ENCODE measurements at places on chromosomes 2 and 18. TPM values are rescaled to one million over a fixed set of nuclear protein-coding genes. Genes with fewer than 3 reads are reported as not detected.

The CABYR gene
- 0.41 TPM for total RNA-seq

- no peak for DNase-seq
Measured at GRCh38 chr18:857986-858385, 45.9 kb upstream of the YES1 start.

DNA sequence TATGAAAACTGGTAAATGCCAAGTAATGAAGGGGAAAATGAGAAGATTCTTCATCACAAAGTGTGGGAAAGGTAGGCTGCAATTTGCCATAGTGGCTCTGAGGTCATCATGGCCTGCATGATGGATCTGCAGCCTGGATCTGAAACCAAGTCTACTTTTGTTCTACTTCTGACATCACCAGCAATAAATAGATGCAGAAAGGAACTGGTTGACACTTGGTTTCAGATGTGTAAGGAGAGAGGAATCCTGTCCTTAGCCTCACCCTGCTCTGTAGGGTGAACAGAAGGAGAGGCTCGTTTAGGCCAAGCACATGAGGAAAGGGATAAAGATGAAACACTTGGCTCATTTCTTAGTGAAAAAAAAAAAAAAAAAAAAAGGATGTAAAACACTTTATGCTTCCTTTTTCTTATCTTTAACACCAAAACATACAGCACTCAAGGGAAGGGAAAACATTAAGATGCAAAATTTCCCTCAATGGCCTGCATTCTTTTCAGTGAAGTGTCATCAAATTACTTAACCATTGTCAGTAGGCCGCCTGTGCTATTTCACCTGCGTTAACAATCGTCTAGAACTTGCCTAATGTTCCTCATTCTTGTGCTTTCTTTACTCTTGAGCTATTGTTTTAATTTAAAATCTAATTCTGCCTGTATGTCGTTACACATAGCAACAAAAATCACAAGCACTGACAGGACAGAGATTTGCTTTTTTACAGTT is 3.9 kb downstream of the NEB start:
- no peak for DNase-seq

GRCh38 chr2:97745474-97746174 is 32.2 kb downstream of the ZAP70 start:
- no peak for DNase-seq

- DNase-seq = no peak
Measured at GRCh38 chr2:231093933-231094332, 30.9 kb downstream of the HTR2B start.

GRCh38 chr2:44360749-44361329 is 455 bp downstream of the PREPL start:
- DNase-seq = no peak

The ABCG5 gene
- total RNA-seq = not detected

The OXER1 gene
- not detected for total RNA-seq

The GKN1 gene
- total RNA-seq = not detected

The LOXHD1 gene
- not detected for total RNA-seq

DNA sequence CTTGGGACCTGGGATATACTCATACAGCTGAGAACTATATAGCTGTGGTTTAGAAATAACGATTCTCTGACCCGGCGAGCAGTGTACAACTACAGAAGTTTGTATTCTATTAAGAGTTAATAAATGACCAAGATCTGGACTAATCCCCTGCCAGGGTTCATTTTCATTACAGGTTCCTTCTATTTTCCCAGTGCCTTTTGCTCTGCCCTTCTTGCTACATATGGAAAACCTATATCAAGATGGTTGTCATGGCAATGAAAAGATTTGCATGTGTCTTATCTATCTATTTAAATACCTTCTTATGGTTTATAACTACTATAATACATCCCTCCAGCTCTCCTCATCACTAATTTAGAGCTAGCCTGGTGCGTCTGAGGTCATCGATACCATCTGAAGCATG is 965.2 kb downstream of the BCL11A start:
- DNase-seq = no peak

The SRD5A2 gene
- not detected for total RNA-seq

DNA sequence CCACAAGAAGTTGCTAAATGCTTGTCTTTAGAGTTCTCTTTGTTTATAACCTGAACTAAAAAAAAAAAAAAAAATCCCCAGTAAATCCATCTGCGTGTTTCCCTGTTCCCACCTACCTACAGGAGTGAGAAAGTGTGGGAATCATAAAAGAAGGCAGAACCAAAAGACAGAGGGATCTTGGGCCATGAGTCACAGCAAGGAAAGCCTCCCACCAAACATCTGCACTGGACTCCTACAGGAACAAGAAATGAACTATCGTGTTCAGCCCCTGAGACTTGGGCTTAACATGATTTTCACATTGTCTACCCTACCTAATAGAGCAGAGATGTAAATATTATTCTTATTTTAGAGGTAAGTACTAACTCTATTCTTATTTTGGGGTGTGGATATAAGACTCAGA is 1761.2 kb upstream of the CELF4 start:
- no peak for DNase-seq

The SMAD2 gene
- total RNA-seq = 54.3 TPM

DNA sequence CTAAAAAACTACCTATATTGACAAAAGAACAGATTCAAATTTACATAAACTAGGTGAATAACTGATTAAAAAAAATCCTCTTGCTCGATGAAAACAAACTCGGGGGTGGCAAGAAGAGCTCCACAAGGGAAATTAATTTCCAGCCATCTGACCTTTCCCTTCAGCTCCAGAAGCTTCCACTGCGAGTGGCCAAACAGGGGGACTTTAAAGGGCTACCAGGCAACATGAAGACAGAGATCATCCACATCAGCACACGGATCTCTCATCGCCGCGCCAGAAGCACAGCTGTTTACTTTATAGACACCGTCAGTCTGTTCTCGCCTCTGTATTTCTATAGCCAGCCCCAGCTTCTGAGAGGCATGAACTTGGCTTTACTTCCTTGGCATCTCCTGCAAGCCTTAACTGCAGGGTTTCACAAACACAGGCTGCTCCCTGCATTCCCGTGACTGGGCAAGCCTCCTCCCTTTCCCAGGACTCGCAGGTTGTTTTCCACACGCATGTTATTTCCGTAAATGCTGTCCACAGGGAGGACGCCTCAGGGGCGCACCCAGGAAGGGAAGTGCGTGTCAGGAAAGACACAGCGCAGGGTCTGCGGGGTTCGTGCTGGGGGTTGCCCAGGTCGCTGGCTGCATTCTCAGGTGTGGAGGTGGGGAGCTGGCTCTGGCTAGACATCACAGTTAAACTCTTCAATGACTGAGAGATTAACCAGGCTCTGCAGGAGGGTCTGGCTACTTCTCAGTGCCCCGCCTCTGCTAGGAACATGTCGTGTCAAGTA is 85.0 kb downstream of the USP40 start:
- peak; percentile 78 for DNase-seq

GRCh38 chr2:241810307-241811200 is 1.6 kb downstream of the NEU4 start:
- peak; percentile 4 for DNase-seq

- no peak for DNase-seq
Measured at GRCh38 chr2:189022053-189022481, 47.9 kb downstream of the COL3A1 start.

DNA sequence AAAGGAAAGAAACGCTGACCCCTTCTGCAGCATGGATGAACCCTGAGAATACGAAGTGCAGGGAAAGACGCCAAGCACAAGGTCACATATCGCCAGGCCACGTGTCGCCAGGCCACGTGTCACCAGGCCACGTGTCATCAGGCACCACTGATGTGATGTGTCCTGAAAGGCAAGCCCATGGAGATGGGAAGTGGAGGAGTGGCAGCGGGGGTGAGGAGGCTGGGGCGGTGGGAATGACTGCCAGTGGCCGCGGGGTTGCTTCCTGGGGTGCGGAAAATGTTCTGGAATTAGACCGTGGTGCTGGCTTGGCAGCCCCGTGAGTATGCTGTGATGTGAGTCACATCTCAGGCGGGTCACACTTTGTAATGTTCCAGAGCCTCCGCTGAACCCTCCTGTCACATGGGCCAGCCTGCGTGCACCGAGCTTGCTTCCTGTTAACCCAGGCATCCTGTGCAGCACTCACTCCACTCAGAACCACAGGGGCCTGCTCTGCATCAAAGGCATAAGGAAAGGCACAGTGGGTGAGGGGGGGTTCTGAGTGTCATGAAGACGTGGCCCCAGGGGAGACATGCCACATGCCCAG is 39.0 kb downstream of the SLC66A2 start:
- DNase-seq = peak; percentile 73

GRCh38 chr2:106339132-106339531 is 129.1 kb downstream of the RGPD3 start:
- DNase-seq = no peak

- DNase-seq = no peak
Measured at GRCh38 chr18:59631583-59632181, 65.5 kb downstream of the CCBE1 start.

DNA sequence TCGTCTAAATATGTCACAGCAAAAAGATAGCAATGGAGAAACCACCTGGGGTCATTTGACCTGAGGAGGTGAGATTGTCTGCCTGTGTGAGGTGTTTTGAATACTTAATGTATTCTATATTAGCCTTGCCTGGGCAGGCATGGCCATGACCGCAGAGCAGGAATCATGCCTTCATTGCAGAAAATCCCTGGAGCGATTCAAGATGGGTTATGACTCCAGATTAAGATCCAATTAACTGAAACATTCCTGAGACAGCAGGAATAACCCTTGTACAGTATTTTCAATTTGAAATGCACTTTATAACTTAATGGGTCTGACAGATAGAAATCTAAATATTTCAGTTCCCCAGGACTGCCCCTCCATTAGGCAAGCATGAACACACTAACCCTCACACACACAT is 227.3 kb upstream of the RAB6C start:
- no peak for DNase-seq

- DNase-seq = no peak
Measured at GRCh38 chr18:31241900-31242409, 76.0 kb upstream of the DSG1 start.

GRCh38 chr2:150863691-150864090 is 376.2 kb upstream of the RND3 start:
- DNase-seq = no peak

GRCh38 chr2:164786787-164787186 is 54.8 kb downstream of the COBLL1 start:
- DNase-seq = no peak

DNA sequence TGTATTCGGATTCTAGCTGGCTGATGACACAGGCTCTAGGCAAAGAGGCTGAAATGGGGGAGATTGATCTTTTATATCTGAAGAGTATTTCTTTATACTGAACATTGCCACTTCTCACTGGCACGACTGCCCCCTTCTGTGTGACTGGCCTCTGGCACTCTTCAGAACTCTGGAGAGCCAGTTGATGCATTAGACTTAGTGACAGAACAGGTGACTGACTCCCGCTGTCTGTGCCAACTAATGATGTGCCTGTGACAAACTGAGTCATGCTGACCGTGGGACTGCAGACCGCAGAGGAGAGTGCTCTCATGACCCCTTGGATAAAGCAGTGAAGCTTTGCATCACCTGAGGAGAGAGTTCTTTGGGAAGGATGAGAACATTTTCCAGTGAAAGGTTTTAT is 14.4 kb downstream of the MGAT5 start:
- peak; percentile 45 for DNase-seq

GRCh38 chr2:148914463-148914862 is 39.4 kb downstream of the KIF5C start:
- peak; percentile 76 for DNase-seq

- DNase-seq = no peak
Measured at GRCh38 chr18:62330650-62331049, 5.5 kb downstream of the TNFRSF11A start.

The CCNT2 gene
- total RNA-seq = 18.3 TPM

The LYG2 gene
- not detected for total RNA-seq
